ENCODE measurements at places on chromosomes 13 and 19.

DNA sequence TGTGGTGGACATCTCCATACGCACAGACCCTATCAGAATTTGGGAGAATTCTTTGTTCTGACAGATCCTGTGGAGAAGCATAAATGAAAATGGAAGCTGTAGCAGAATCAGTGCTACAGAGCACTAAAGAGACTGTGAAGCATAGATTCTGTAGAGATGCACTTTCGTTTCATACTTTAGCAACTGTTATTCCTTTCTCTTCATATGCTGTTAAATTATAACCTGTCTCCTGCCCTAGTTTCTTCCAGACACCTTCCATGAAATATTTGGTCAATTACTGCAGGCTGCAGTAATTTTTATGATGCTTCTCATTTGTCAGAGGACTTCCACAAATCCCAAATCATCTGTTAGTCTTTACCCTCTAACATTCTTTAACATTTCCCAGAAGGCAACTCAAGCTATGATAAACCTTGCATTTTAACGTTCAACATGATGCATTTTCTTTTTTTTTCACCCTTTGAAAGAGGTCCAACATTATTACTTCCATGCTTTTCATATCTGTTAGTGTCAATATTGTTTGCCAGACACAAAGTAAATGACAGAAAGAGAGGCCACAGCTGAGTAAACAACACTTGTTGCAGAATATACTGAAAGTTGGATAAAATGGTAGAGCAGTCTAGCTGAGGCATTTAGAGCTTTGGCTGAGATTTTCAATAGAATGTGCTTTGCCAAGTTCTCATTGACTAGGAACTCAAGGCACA lies 412.7 kb downstream of the LMO7 start:
- no peak for DNase-seq

- DNase-seq: no peak
These were observed 56.8 kb downstream of the TNFSF13B start for GRCh38 chr13:108326309-108326708.

DNA sequence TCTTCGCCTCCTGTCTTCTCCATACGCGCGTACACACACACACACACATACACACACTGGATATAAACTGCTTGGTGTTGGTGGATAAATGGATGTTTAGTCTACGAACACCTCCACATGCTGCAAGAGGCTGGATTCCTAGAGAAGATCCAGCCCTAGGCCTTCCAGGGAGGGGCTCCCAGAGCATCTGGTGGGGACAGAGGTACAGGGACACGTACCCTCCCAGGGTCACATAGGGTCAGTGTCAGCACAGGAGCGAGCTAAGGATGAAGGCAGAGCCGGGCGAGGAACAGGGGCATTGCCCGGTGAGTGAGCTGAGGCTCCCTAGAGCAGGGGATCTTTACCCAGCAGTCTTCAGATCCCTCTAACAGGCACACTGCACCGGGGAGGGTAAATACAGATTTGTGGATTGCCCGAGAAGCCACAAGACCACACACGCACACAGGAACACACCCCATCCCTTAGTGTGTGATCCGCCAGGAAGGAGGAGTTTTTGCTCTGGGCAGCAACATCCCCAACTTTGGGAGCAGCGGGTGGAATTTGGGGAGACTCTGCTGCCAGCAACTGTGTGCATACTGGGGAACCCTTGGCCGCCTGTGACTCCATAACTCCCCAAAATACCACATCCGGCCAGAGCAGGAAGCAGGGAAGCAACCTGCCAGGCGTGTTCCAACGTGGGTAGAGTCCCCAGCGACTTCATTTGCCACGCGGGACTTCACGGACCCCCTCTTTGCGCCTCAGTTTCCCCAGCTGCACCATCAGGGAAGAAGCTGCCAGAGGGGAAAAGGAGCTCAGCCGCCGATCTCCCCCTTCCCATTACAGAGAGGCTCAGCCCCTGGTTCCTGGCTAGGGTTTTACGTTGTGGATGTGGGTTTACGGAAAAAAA lies 5.8 kb upstream of the TLE2 start:
- DNase-seq: no peak

DNA sequence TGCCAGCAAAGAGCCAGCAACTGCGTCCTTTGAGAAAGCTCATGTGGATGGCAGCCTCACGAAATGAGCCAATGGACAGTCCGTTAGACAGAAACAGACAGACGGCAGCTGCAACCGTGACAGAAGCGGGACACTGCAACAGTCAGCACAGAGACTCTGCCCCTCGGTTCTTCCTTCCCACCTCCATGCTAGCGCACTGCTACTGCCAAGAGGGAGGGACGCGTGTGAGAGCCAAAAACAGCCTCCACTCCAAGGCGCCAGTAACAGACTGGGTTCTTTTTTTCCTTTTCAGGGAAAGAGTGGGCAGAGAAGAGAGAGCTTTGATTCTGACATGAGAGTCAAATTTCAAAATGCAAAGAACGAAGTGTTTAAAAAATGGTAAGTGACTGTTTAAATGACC lies 77.5 kb downstream of the SERP2 start:
- DNase-seq: no peak

DNA sequence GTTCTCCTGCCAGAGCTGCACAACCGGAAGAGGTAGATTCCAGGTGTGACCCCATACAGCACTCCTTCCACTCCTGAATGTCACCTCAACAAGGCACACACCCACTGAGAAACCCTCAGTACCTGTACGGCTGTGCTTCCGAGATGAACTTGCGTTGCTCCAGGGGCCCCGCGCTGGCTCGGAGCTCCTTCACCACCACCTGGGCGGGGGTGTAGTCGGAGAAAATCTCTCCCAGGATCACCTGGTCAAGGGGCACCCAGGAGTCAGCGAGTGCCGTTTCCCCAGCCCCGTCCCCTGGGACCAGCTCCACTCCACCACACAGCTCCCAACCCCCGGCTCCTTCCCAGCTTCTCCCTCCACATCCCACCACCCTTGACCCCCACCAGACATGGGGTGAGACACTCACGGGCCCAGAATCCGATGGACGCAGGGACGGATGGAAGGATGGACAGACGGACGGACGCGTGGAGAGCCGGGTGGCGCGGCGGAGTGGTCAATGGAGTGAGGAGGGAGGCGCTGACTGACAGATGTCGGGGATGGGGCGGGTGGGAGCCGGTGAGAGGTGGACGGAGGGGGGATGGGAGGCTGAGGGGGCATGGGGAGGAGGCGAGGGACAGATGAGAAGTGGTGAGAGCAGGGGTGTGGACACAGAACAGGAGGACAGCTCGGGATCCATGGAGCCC lies 2.8 kb downstream of the LMTK3 start:
- DNase-seq: no peak

GRCh38 chr19:40599902-40600569 lies 1.1 kb upstream of the LTBP4 start:
- no peak for DNase-seq

DNA sequence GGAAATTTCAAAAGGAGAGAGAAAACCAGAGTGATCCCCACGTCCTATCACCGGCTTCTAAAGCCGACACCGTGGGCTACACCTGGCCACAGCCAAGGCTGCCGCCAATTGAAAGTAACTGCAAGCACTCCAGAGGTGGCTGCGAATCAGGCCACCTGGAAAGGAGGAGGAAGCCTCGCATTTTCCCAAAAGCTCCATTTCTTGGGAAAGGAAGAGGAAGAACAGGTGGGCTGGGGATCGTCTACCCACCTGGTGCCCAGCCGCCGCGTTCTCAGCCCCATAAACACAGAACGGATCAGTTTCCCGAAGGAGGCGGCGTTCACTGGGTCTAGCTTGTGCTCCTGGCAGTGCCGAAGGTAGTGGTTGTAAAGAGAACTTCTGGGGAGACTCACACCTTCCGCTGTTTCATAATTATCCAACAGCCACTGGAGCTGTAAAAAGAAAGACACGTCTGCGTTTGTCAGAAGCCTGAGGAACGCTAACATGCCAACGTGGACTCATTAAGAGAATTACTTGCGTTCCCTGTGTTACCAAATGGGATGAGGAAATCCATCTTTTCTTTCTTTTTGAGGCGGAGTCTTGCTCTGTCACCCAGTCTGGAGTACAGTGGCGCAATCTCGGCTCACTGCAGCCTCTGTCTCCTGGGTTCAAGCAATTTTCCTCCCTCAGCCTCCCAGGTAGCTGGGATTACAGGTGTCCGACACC lies 38.1 kb upstream of the RANBP3 start:
- DNase-seq: no peak

- DNase-seq: peak; percentile 73
These were observed 41.2 kb downstream of the NFIX start for GRCh38 chr19:13036366-13036976.

DNA sequence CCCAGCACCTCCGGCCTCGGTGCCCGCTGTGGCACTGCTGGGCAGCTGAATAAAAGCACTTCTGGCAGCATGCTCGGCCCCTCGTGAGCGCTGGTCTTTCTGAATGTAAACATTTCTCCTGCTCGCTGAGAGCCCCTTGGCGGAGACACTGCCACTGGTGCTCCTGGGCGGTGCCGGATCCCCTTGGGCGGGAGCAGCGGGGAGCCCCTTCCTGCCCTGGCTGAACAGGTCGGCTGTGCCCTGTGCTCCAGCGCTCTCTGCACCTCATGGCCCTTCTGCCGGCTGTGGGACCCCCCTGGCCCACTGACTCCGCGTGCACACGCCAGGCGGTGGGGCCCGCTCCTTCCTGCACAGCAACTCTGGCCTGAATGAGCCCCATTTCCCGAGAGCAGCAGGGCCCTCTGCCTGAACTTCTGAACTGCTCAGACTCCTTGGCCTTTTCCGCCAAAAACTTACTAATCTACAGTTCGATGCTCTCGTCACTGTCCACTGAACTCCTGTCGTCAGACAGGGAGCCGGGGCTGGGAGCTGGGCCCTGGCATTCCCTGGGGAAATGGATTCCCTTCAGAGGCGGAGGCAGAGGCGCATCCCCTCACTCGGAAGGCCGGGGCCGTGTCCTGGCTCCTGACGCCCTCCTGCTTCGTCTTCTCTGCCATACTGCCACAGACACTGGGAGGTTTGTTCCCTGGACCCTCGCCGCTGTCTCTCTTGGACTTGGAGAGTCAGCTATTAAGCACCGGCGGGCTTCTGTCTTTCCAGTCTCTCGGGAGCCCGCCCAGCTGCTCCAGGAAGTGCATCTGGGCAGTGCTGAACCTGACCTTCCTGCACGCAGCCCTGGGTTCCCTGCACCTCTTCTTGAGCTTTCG lies 14.2 kb downstream of the RB1 start:
- DNase-seq: no peak

DNA sequence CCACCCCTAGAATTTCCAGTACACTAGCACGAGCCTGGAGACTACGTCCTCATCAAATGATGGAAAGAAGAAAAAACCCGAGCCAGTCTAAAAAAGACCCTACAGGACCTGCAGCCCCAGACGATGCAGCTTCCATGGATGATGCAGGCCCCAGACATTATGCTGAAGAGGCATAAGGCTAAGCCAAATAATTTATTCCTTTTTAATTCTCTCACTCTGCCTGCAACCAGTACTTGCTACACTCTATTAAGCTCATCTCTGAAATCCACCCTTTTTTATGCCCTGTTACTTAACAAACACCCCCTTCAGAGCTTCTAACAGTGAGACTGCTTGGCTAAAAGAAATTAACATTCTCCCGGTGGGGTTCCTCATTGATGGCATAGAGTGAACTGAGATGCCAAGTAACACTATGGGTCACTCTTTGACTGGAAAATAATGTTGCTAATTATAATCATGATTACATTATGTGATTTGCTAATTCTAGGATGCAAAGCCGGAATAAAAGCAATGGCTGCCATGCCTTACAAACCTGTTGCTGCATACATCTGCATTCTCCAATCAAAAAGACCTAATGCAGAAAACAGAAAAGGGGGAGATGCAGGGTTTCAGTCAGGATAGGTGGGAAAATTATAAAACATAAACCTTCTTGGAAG lies 1462.4 kb downstream of the UQCRFS1 start:
- no peak for DNase-seq

DNA sequence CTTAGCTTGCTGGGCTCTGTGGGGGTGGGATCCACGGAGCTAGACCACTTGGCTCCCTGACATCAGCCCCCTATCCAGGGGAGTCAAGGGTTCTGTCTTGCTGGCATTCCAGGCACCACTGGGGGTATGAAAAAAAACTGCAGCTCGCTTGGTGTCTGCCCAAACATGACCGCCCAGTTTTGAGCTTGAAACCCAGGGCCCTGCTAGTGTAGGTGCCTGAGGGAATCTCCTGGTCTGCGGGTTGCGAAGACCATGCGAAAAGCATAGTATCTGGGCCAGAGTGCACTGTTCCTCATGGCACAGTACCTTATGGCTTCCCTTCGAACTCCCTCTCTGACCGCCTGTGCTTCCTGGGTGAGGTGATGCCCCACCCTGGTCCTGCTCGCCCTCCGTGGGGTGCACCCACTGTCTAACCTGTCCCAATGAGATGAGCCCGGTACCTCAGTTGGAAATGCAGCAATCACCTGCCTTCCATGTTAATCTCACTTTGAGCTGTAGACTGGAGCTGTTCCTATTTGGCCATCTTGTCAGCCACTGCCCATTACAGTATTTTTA lies 120.8 kb upstream of the TNFSF11 start:
- DNase-seq: no peak
